ENCODE measurements at places on chromosomes 3 and 15. TPM values are rescaled to one million over a fixed set of nuclear protein-coding genes. Genes with fewer than 3 reads are reported as not detected.

The WNT7A gene
- 13.7 TPM for total RNA-seq

The SAMD7 gene
- not detected for total RNA-seq

The SLC28A1 gene
- not detected for total RNA-seq

The GPR62 gene
- under 0.01 TPM for total RNA-seq

The GPR160 gene
- total RNA-seq = 1.0 TPM

The SLC22A13 gene
- 0.43 TPM for total RNA-seq

The CEP63 gene
- total RNA-seq = 24.9 TPM
